Colonic mucosa (tissue), 4 donors: ENCODE measurements at places on chromosomes 6 and 20. TPM values are rescaled to one million over a fixed set of nuclear protein-coding genes. Genes with fewer than 3 reads are reported as not detected.

Gene COL21A1
- 0.79 TPM for total RNA-seq

Gene VAPB
- total RNA-seq = 63.5 TPM

Gene ACTL10
- 3.9 TPM for total RNA-seq

Gene VWA7
- total RNA-seq = 6.1 TPM
